CD8-positive, alpha-beta T cell (primary cell): ENCODE measurements at places on chromosomes 5 and 9. TPM values are rescaled to one million over a fixed set of nuclear protein-coding genes. Genes with fewer than 3 reads are reported as not detected.

The PCDHA10 gene
- not detected for total RNA-seq

The PKD2L2 gene
- not detected for total RNA-seq

The CCL21 gene
- not detected for total RNA-seq

The FRRS1L gene
- not detected for total RNA-seq

The SLC31A2 gene
- total RNA-seq = 5.4 TPM

DNA sequence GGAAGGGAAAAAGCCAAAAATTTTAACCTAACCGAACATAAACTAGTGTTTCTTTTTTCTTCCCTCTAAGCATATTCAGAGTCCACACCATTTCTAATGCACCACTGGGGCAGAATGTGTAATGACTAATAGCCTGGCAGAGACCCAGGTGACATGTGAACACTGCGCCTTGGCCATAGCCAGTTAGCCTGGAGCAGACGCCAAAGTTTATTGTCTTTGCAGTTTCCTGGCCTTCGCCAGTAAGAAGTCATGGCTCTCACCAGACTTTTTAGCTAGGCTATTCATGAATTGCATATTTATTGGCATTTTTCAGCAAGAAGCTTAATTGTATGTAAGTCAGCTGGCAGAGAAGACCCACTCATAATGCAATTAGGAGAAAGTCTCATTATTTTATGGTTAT, 182.8 kb upstream of the SLC27A6 start:
- no peak for DNase-seq

DNA sequence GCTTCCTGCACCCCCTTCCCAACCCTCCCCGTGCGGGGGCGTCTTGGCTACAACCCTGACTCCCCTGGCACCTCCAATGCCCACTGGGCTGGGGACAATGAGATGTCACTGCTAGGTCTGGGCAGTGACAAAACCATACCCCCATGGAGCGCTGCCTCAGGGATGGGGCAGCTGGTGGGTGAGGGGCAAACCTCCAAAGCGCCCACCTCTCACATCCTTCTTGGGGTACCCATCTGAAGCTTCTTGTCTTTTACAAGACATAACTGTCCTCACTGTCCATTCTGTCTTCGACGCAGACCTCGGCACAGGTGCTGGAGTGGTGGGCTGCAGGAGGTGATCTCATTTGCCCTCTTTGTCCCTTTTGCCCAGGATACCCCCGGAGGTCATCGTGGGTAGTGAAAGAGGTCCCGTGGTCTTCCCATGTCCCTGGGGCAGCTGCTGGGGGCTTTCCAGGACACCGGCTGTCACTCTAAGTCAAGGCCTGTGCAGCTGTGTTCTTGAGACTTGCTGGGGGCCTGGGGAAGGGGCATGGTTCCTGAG, 27.8 kb upstream of the CSF1R start:
- no peak for DNase-seq

GRCh38 chr9:3887221-3887653, 361.4 kb upstream of the RFX3 start:
- no peak for DNase-seq

- DNase-seq = peak; percentile 39
These were observed 28.5 kb upstream of the PUM3 start for GRCh38 chr9:2872250-2872930.

GRCh38 chr5:96924016-96924443, 11.8 kb upstream of the LNPEP start:
- DNase-seq = peak; percentile 73

DNA sequence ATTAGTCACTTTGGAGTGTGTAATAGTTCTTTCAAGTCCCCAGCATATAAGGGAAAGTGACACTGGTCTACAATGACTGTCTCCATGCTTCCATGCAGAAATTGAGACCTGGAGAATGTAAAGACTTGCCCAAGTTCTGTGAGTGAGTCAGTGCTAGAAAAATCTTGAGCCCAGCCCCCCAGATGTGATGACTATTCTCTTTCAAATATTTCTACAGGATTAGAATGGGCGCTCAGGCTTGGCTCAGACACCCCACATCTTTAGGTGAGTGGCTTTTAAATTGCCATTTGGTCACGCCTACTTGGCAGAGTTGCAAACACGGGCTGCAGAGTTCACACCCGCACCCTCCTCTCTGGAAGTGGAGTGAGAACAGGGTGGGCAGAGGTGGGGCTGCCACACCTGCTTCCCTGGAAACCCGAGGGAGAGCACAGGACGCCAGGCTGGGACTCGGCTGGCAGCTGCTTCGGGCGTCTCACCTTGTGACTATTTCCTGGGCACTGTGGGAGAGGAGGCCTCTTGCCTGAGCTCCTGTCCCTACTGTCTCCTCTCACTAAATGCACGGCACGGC, 37.6 kb downstream of the ROPN1L start:
- DNase-seq = no peak

GRCh38 chr5:74382123-74382855, 258.2 kb downstream of the ENC1 start:
- DNase-seq = no peak

DNA sequence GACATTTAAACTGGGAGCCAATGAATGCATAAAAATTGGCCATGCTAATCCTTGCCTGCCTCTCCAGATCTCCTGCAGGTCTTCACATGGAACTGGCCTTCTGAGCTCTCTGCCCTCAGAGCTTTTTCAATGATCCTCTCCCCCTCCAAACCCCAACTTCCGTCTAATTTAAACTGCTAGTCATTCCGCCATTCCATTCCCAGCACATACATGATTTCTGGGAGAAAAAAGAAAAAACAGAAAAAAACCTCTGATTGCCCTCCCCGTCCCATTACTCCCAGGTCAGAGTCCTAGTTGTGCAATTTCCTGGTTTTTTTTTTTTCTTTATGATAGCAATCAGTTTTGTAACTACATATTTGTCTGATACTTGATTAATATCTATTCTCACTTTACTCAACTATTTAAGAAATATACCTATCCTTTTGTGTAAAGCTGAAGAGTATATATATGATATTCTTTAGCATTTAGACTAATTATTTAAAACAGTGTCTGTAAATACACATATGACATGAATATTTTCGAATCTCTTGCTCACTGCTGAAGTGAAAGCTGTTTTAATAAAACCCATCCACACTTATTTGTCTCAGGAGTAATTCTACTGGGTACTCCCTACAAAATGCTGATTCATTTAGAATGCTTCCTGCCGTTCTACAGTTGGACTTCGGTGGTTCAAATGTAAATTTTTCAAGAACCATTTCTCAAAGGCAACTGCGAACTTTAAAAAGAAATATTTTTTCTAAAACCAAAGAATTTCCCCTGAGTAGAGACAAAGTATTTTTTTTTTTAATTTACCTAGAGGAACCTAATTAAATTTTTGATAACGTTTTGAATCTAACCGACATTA, 1.6 kb downstream of the HINT1 start:
- DNase-seq = no peak

DNA sequence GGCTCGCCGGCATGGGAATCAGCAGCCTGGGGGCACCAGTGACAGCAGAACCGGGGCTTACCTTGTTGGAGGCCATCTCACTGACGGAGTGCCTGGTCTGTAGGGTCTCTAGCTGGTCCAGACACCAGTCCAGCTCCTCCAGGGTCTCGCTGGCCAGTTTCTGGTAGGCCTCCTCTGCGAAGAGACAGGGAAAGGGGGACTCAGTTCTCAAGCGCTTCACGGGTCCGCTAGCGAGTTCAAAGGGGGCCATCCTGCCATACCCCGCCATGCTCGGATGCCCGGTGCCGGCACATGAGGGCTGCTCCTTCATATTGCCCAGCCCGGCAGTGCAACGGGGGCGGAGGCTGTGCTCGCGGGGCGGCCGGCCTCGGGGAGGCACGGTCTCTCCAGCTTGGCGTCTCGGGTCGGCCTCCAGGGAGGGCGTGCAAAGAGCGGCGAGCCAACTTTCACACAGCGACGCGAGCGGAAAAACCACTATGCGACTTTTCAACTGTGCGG, 456.0 kb downstream of the RAB3C start:
- DNase-seq = no peak

DNA sequence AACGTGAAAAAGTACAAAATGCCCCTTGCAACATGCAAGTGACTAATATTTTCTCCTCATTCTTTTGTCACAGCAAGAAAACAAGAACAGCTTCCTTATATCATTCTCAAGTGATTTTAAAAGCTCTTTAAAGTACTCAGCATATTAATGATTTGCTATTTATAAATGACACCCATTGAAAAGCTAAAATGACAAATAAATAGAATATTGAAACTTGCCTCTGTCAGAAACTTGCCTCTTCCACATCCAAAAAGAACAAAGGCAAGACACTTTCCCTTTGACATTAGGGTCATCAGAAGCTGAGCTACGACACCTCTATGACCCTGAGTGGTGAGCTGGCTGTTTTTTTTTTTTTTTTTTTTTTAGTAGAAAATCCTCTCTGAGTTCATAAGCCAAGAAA, 339.6 kb upstream of the ITGA1 start:
- DNase-seq = no peak

DNA sequence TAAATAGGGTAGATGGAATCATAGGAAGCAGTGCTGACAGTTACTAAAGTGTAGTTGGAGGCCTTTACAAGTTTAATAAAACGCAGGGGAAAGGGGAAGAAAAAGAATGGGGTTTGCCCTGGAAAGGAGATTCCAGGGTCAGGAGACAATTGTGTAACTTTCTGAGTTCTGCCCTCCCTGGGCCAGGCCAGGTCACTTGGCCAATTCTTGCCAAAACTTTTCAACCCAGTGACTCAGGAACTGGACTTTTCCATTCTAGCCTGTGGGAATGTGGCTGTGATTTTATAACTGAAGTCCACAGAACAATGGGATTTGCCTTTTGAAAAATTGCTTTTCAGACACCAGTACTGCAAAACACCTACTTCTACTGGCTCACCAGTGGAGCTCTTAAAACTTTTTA, 289.8 kb upstream of the ANKRD55 start:
- DNase-seq = no peak

DNA sequence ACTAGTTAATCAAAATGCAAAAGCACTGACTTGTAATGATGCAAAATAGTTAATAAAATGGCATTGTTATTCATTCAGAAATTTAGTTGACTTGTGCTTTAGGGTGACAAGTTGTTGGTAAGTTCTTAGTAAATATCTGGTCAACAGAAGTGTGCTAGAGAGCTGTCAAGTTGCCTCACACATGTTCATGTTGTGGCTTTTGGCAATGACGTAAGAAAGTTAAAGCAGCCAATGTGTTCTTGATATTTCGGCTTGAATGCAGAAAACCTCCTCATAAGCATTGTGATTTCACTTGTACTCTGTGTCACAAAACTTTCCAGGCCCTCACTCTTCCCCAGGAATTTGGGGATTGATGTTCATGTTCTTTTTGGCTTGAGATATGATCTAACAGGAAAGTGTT, 626.7 kb downstream of the PRR16 start:
- no peak for DNase-seq

GRCh38 chr5:116382032-116382873, 192.4 kb downstream of the SEMA6A start:
- no peak for DNase-seq

GRCh38 chr5:177592010-177592834, at the start of gene TMED9:
TSS of gene TMED9 (plus strand) at chr5:177592203. CDS start at chr5:177592215, 12 bp downstream.
- peak; percentile 87 for DNase-seq
